ENCODE measurements at places on chromosomes 12 and 14.

DNA sequence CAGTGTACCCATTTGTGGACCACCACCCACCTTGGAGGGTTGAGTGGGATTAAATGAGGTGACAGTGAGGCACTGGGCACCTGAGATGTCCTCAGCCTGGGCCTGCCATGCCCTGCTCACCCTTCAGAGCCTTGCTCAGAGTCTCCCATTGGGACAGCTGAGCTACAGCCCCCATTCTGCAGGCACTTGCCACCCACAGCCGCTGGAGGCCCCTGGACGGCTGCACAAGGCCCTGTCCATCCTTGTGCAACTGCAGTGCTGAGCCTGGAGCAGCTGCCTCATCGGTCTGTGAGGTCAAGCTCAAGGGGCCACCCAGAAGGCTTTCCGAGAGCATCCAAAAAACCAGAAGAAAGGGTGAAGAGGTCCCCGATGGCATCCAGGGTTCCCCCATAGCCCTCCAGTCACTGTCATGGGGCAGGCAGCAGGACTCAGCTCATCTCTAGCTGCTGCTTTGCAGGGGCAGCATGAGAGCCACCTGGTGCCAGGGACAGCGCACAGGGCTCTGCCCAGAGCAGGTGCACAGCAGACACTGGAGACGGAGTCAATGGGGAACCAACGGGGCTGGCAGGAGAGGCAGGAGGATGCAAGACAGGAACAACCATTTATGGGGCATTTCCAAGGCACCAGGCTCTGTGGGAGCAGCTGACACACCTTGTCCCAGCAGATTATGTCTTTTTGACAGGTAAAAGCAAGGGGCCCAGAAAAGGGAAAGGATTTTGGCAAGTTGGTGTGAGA, 84.6 kb downstream of the ARL6IP4 start:
- DNase-seq = no peak

GRCh38 chr12:3364226-3364625, 126.8 kb upstream of the PRMT8 start:
- DNase-seq = no peak

DNA sequence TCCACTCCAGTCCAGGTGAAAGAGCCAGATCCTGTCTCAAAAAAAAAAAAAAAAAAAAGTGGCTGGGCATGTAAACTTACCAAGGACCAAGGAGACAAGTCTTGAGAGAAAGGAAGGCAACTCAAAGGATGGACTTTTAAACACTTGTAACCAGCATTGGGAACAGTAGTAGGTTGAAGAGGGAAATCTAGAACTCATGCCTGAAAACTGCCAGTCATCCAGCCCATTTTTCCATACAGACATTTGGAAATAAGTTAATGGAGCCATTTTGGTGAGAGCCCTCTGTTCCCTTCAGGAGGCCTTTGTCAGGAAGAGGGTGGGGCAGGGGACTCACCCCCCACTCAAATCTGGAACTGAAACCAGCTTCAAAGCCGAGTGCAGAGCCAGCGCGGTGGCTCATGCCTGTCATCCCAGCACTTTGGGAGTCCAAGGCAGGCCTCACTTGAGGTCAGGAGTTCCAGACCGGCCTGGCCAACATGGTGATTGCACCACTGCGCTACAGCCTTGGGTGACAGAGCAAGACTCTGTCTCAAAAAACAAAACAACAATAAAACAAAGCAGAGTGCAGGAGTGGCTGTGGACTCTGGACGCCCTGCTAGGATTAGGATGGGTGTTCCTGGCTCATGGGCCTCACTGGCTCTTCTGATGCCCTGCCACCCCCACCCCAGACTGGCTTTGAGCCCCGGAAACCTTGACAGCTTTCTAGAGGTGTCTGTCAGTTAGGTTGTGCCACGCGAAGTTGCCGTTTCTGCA, 1.6 kb upstream of the MLXIP start:
- no peak for DNase-seq

DNA sequence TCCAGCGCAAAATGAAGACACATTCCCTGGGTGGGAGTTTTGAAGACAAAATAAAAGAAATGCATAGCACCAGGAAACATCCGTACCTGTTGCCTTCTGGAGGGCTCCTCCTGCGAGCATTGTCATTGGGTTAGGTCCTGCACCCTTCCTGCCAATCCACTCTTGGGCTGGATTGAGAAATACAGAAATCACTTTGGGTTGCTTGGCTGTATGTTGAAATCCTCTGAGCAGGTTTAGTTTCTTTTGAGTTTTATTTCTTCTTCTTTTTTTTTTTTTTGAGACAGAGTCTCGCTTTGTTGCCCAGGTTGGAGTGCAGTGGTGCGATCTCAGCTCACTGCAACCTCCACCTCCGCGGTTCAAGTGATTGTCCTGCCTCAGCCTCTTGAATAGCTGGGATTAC, 67.6 kb downstream of the ARF6 start:
- no peak for DNase-seq

DNA sequence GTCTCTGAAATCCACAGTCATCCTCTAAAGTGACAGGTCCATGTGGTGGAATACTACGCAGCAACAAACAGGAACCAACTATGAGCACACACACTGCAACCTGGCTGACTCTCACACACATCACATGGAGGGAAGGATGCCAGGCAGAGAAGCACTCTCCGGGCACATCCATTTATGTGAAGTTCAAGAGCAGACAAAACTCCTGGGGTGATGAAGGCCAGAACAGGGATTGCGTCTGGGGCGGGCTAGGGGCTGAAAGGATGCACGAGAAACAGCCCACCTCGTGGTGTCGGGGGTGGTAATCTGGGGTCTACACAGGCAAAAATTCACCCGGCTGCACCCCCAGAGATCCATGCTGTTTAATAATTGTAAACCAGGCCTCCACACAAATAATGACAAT, 100.2 kb downstream of the DICER1 start:
- no peak for DNase-seq

DNA sequence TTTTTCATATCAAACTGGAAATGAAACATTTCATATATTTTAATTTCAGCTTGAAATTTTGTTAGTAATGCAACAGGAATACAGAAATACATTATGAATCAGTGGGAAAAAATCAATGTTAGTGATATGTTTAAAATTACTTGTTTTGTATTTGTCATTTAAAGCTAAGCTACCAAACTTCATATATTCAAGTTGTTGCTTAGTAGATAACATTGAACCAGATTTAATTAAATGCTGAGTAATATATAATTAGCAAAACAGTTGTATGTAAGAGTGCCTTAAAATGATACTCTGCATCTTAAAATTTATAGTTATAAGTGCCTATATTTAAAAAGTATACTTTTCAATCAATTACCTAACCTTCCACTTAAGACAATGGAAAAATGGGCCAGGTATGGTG, 5.0 kb downstream of the CHURC1 start:
- DNase-seq = no peak

- no peak for DNase-seq
Observed at GRCh38 chr14:104044016-104044415, 41.5 kb upstream of the ASPG start.

DNA sequence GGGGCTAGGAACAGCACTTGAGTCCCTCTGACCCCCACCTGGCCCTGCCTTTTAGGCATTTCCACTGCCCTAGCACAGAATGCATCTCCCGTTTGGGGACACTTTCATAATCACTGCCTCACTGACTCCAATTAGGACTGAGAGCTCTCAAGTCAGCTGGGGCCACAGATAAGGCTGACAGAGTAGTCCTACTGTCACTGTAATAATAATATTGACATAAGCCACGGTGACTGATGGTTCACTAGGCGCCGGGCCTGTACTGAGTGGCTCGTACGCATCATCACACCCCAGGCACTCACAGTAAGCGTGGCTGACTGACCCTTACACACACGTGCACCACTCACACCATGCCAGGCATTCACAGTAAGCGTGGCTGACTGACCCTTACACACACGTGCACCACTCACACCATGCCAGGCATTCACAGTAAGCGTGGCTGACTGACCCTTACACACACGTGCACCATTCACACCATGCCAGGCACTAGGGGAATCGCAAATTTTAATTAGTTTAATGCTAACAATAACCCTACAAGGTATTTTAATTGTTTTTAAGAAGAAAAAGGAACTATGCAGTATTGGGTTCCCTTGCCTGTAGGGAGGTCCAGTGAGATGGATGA, 87.7 kb downstream of the CHGA start:
- DNase-seq = no peak

- DNase-seq = no peak
Observed at GRCh38 chr12:90004319-90005074, 295.9 kb upstream of the ATP2B1 start.

- no peak for DNase-seq
Observed at GRCh38 chr12:111715279-111715678, 29.4 kb downstream of the ACAD10 start.

DNA sequence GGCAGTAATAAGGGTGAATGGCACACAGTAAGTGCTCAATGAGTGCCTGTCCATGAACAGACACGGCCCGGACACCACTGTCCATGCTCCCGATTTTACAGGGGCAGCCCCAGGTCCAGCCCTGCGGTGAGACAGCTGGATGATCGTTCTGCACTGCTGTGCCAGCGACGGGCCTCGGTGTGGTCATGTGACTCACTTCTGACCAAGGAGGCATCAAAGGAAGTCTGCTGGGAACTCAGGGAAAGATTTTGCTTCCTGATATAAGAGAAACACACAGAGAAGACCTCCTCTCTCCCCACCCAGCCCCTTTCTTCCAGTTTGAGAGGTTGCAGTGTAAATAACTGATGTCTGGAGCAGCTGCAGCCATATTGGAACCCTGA, 126.6 kb downstream of the SCARB1 start:
- no peak for DNase-seq

Measured in activated CD4-positive, alpha-beta T cell treated with anti-CD3 and anti-CD28 coated beads for 24 hours (primary cell).